Cerebellum (tissue), 4 donors: ENCODE measurements at places on chromosomes 2 and 18. TPM values are rescaled to one million over a fixed set of nuclear protein-coding genes. Genes with fewer than 3 reads are reported as not detected.

GRCh38 chr2:172919732-172920131, 155.9 kb upstream of the MAP3K20 start:
- DNase-seq: no peak

- DNase-seq: no peak
Measured at GRCh38 chr18:677145-677544, 19.7 kb downstream of the TYMS start.

- no peak for DNase-seq
Measured at GRCh38 chr2:6657136-6657535, 208.6 kb downstream of the CMPK2 start.

GRCh38 chr18:63895190-63895589, 7.7 kb downstream of the SERPINB2 start:
- no peak for DNase-seq

GRCh38 chr2:9815076-9815475, 28.2 kb upstream of the TAF1B start:
- no peak for DNase-seq

GRCh38 chr2:3533836-3534235, 14.5 kb upstream of the ADI1 start:
- DNase-seq: no peak

GNAL gene
- total RNA-seq: 40.9 TPM

FABP1 gene
- total RNA-seq: 1.1 TPM
